ENCODE measurements at places on chromosomes 4 and X.

DNA sequence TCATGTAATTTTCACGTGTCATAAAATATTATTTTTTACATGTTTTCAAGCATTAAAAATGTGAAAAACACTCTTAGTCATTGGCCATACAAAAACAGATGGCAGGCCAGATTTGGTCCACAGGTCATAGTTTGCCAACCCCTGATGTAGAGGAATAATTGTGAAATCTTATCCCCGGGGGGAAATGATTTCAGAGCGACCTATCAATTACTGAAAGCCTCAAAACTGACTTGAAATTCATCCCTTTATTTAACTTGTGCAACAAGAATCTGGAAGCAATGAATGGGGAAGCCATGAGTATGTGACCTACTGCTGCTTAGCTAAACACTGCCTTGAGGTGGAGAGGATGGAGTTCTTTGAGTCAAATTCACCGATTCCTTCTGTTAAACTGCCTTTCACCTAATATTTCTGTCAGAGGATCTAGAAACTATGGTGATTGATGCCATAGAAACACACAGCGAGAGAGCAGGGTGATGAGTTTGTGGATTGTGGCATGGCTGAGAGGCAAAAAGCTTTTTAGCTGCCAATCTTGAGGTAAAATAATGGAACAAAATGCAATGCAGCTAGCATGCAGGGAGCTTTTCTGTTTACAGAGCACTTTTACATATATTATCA, 30.3 kb upstream of the BRS3 start:
- no peak for DNase-seq

GRCh38 chr4:92064574-92064973, 239.2 kb upstream of the GRID2 start:
- no peak for DNase-seq

DNA sequence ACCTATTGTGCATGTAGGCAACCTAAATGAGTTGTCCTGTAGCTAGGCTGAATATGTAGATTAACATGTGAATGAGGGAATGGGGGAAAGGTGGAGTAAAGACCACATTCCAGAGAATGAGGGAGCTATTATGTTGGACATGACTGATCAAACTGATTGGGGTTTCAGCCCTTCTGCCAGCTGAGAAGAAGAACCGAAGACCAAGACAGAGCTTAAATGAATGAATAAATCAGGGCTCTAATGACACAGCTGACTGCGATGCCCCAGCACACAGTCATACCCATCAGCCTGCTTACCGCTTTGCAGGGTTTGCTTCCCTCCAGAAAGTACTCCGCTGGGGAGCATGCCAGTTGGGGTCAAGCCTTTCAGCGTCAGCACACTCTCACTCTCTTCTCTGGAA, 315.4 kb downstream of the PPP3CA start:
- no peak for DNase-seq

- no peak for DNase-seq
Measured at GRCh38 chrX:103098488-103098887, 5.5 kb upstream of the NXF3 start.

DNA sequence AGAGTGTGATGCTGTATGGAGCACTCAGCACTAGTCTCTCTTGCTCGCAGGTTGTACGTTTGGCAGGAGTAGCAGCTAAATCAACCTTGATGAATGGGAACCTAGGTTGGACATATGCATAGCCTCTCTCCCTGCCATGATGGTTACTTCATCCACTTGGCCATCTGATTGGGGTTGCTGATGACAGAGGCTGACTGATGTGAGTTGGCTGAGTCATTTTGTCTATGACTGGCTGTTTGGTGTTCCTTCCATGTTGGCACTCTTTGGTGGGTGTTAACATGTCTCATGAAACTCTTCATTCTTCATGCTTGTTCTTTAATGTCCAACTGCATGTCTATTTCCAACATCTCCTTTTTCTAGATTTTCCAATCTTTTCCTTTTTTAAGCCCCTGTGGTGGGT, 31.6 kb upstream of the SPARCL1 start:
- no peak for DNase-seq

DNA sequence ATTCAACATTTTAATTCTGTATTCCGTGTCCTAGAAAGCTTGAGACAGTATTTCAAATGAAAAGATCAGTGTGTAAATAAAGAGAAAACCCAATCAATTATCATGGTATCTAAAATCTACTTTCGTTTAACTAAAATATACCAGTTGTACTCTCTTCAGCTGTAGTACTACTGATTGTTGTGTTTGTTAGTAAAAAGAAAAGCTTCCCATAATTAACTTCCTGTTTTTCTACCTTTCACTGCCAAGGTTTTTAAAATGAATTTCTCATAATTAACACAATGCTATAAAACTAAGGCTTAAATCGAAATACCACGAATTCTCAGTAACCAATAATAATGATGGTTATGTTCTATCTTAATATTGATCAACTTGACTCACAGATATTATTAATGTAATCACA, 37.4 kb downstream of the PPP3CA start:
- DNase-seq: no peak

- no peak for DNase-seq
Measured at GRCh38 chr4:148487181-148487580, 45.0 kb upstream of the NR3C2 start.

DNA sequence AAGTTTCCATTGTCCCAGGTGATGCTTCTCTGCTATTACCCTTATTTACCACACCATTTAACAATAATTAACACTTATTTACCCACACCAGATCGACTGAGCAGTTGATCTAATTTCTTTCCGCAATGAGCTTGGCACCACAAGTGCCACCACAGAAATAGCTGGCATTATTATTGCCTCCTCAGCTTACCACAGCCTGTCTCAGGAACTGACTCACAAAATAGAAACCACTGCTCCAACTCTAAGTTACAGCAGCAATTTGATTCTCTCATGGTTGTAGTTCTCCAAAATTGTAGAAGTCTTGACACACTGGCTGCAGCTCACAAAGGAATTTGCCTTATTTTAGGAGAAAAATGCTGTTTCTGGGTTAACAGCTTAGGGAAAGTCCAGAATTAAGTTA, 22.5 kb downstream of the ZNF721 start:
- DNase-seq: no peak

GRCh38 chrX:151722241-151722846, 6.5 kb downstream of the FATE1 start:
- DNase-seq: peak; percentile 27

GRCh38 chr4:13640149-13640940, 12.8 kb upstream of the BOD1L1 start:
- peak; percentile 90 for DNase-seq

DNA sequence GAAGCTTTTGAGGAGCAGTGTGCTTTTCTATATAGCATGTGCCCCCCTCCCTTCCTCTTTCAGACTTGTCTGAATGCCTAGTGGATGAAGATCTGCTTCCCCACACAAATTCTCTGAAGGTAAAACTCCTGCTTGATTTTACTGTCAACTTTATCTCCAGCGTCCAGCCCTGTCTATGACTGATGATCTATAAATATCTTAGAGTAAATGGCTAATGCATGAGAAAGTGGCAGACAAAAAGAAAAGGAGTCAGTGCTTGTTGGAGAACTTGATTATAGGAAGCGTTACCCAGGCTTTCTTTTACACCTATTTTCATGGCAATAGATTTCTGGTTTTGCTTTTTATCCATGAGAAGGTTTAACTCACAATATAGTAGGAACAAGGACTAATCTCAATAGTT, 168.3 kb upstream of the HS3ST1 start:
- DNase-seq: no peak

GRCh38 chr4:163473130-163473529, 424 bp downstream of the TKTL2 start:
- no peak for DNase-seq
